Muscle of arm (tissue), 14 donors: ENCODE measurements at places on chromosomes 2 and 18. TPM values are rescaled to one million over a fixed set of nuclear protein-coding genes. Genes with fewer than 3 reads are reported as not detected.
A peak's percentile ranks its signal among the peaks of the same experiment; 100 is the strongest.

The CYP27A1 gene
- 10.3 TPM for polyA plus RNA-seq

The RNF152 gene
- polyA plus RNA-seq = 6.4 TPM

DNA sequence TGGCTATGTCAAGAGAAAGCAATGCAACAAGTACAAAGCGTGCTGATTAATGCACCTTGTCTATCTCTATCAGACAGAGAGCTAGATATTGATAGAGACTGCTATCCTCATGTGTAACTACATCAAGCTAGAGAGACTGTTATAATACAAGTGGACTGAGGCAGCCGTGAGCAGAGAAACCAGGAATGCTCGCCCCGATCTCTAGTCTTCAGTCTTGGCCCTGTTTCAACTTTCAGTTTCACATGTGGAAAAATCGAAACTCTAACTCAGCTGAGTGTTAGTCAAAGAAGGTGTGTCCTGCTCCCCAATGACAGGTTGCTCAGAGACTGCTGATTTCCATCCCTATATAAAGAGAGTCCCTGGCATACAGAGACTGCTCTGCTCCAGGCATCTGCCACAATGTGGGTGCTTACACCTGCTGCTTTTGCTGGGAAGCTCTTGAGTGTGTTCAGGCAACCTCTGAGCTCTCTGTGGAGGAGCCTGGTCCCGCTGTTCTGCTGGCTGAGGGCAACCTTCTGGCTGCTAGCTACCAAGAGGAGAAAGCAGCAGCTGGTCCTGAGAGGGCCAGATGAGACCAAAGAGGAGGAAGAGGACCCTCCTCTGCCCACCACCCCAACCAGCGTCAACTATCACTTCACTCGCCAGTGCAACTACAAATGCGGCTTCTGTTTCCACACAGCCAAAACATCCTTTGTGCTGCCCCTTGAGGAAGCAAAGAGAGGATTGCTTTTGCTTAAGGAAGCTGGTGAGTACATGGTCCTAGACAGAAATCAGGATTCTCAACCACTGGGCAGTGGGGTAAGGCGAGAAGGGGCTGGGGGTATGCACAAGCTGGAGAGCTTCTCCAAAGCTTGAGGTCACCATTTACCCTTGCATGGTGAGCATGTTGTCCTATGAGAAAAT, at the start of gene RSAD2:
RSAD2 (plus strand) TSS at position 376 of the 903 bp plus-strand sequence; CDS start at position 400, 24 bp downstream.
- DNase-seq = peak; percentile 74

DNA sequence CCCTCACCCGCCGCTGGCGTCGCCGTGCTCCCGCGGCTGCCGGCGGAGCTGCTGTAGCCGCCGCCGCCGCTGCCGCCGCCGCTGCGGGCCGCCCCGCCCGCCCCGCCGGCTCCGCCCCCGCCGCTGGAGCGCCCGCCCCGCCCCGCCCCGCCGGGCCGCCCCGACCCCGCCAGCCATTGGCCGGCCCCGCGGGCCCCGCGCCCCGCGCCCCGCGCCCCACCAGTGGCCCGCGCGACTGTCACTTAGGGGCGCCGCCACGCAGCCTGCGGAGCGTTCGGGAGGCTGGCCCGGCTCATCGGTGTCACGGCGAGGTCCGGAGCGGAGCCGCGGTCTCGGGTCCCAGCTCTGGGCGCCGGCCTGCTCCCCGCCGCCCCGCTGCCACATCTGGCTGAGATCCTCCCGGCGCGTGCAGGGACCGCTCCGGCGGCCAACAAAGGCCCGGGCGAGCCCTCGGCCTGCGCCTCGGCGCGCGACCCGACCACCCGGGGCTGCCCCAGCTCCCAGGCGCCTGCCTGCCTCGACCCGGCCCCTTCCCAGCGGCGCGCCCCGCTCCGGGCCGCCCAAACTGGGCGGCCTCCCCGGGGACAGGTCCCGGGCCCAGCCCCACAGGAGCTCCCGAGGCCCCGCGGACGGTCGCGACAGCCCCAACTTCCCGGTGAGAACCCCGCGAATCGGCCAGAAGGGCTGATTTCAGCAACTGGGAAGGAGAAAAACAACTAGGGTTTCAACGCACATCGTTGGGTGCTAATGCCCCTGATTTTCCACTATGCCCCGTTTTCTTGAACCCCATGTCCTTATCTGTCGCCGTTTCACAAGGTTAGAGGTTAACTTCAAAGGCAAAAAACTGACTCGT, at the start of gene MGAT4A:
MGAT4A (minus strand) TSS at position 92 of the 853 bp plus-strand sequence. CDS start 4,800 bp downstream, outside the sequence.
- no peak for DNase-seq

DNA sequence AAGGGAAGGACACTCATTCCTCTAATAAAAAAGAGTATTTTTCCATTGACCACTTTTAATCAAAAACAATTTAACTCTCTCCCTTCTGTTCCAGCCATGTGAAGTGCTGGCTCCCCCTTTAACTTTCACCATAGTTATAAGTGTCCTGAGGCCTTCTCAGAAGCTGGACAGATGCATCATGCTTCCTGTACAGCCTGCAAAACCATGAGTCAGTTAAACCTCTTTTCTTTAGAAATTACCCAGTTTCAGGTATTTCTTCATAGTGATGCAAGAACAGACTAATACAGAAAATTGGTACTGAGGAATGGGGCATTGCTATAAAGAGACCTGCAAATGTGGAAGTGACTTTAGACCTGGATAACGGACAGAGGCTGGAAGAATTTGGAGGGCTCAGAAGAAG, 643.6 kb upstream of the DDX18 start:
- DNase-seq = no peak

DNA sequence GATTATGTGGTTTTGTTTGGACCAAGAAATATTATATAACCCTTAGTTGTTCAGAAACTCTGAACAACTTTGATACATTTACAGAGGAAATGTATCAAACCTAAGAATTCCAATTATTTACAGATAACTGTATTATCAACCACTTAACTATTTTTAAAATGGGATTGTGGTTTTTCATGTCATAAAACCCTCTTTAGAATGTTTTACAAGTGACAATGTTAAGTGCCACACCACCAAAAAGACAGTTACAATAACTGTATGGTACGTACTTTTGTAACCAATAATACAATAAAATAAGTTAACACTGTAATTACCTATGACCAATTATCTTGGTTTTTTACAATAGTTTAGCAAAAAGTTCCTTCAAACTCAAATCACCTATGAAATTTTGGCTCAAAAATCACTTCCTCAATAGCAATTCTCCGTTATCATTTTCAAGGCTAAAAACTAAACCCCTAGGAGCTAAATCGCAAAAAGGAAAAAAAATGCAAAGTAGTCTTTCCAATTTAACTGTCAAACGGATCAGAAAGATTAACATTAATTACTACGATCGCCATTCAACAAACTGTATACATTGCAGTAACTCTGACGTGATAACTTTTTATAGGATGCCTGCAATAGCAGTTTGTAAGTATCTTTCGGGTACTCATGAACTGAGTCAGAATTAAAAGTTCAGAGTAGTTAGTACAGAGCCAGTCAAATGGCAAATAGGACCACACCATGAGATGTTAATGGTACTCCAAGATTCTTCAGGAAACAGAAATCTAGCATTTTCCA, 1.5 kb downstream of the ROCK1 start:
- no peak for DNase-seq

DNA sequence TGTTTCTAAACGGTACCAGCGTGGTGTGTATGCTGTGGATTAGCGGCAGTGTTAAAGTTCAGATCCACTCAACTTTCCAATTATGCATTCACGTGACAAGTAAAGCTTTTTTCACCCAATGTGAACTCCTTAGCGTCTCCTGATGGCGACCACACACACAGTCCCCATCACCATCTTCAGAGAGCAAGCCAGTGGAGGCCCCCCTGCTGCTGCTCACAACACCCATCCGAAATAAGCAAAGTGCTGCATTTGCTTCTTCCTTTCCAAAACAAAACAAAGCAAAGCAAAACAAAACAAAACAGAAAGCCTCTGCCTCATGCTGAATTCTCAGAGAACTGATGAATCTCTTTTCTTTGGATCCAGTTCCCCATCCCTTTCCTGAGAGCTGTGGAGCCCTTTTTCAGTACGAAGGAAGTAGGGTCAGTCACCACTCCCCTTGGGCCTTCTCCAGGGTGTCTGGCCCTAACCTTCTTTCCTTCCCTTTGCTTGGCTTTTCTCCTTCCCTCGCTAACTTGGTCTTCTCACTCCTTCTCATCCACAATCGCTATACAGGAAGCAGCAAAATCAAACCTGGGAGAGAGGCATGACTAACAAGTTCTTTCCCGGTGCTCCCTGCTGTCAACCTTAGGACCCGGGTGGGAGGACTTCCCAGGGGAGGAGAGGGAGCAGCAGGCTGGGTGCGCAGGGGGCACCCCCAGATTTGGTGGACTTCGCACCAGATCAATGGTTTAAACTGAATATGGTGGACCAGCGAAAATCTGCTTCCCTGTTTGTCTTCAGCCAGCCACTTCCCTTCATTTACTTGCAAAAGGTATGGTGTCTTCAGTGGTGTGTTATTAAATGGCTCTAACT, 56.0 kb downstream of the NRP2 start:
- DNase-seq = no peak

- no peak for DNase-seq
Observed at GRCh38 chr2:11901351-11902069, 155.1 kb downstream of the LPIN1 start.

DNA sequence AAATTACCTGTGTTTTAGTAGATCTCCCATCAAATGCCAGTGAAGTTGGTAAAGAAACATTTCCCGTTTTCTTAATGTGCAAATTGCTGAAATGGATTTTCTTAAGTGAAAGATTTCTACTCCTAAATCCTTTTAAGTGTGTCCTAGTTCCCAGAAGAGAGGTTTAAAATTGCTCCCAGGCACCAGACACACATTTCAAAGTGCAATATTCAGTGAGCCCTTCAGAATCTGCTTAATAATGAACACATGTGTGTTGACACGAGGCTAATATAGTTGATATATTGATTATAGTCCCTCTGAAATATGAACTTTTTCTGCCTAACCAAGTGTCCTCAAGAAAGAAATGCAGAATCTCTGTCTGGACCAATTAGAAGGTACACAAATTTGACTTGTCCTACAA, 861.7 kb upstream of the CNTNAP5 start:
- DNase-seq = peak; percentile 1
